ENCODE measurements at places on chromosomes 4 and X.

DNA sequence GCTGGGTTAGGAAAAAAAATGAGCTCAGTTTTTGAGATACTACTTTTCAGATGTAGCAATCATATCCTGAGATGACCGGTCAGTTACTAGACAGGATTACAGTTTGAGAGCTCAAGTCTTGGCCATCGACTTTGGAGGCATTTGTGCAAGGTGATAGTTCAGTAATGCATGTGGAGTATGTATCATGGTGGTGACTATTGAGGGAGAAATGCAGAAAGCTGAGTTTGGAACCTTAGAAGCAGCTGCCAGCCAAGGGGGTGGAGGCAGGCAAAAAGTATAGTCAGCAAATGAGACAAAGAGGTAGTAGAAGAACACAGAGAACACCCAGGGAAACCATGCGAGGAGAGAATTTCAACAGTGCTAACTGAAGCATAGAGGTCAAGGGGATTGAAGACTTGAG, 48.7 kb upstream of the SLC4A4 start:
- no peak for DNase-seq

- no peak for DNase-seq
These were observed 40.1 kb downstream of the UGT2B17 start for GRCh38 chr4:68535974-68536373.

GRCh38 chr4:40200875-40201801, 4.3 kb downstream of the RHOH start:
- DNase-seq: no peak

DNA sequence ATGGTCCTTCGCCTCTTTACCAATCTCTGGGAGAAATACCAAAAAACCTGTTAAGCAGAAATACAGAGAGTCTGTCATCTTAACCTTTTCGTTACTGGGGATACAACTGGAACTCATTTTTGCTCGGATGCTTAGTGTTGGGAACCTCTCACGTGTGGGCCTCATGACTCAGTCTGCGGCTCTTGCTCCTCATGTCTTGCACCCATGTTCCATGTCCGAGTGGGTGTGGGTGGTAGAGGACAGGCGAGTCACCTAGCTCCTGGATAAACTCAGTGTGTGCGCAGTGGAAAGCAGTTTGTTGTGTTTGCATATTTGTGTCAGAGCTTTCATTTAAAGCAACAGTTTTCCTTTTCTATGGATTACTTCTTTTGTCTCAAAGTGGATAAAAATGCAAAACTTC, 70.6 kb downstream of the TNIP2 start:
- DNase-seq: no peak

DNA sequence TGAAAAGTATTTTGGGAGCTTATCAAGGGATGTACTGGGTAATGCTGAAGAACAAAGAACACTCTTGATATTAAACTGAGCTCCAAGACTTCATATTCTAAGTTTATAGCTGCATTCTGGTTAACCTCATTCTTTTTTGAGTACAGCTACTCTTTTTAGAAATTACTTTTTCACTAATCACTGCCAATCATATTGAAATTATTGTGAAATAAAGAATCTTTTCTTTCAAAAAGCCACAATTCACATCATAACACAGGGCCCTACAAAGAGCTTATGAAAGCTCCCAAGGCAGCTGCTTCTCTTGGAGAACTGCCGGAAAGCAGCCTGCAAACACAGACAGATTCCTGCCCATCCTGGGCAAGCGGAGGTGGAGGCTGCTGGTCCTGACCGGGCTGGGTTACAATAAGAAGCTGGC, 121.4 kb downstream of the RNF150 start:
- DNase-seq: no peak

DNA sequence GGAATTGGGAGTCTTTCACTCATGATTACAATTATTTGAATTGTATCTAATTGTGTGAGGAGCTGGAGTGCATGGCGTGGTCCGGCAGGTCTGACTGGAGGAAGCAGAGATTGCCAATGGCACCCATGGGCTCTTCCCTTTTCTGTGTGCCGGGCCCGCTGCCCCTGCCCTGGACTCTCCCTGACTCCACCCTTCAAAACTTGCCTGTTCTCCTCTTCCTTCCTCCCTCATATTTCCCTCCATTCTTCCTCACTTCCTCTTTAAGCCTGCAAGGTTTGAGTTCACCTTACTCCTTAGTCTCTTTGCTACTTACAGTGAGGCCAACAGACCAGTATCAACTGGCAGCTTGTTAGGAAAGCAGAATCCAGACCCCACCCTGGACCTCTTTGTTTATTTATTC, 6.5 kb upstream of the STBD1 start:
- no peak for DNase-seq

- no peak for DNase-seq
These were observed 258.0 kb downstream of the COL25A1 start for GRCh38 chr4:109044431-109044830.

- no peak for DNase-seq
These were observed 12.0 kb downstream of the P2RY10 start for GRCh38 chrX:78957049-78957767.

GRCh38 chrX:139881572-139881971, 51.3 kb downstream of the ATP11C start:
- DNase-seq: no peak

DNA sequence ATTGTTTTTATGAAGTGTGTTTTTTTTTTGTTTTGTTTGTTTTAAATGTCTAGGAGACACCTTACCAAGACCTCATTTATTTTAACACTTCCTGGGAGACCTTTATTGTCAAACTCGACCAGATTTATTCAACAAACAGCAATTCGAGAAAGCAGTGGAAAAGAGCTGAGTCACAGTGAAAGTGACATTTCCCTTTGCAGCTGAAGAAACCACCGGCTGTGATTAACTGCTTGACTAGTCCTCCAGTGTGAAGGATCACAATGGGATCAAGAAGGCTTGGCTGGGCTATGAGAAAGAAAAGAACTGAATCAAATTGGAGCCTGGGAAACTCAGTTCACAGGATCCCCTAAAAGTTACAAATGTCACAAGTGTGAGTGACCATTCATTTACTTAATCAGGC, 11.9 kb upstream of the ADH7 start:
- DNase-seq: no peak

DNA sequence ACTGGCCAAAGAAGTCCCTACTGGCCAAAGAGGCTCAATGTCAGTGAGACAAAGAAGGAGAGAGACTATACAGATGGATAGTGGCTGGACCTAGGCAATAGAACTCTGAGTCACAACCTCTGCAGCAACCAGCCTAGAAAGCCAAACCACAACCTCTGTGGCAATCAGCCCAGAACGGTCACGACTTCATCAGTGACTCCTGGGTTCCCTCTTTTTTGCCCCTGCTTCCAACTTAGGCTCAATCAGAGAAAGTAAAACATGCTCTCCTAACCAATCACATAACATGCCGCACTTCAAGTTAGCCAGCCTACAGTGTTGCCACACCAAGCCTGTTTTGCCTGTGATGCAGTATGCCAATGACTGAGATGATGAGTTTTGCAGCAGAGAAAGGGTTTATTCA, 203.4 kb downstream of the ANAPC10 start:
- DNase-seq: no peak

GRCh38 chr4:85370400-85371032, 104.4 kb upstream of the ARHGAP24 start:
- no peak for DNase-seq

DNA sequence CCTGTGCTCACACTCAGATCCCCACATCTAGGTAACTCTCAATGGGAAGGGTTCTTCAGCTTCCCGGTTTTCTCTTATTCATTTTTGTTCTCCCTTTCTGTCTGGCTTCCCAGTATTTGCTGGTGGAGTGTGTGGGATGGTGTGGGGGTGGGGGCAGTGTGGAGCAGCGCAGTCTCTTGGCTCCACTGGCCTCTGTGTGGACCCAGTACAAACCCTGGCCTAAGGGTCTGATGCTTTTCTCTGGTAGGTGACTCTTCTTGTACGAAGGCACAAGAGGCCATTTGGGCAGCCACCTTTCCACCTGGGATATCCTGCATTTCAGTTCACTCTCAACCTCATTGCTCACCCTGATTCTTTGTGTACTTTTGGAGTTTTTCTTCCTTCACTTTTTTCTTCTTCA, 71.3 kb downstream of the NBDY start:
- no peak for DNase-seq

GRCh38 chrX:44183329-44183728, 160.1 kb downstream of the EFHC2 start:
- no peak for DNase-seq

DNA sequence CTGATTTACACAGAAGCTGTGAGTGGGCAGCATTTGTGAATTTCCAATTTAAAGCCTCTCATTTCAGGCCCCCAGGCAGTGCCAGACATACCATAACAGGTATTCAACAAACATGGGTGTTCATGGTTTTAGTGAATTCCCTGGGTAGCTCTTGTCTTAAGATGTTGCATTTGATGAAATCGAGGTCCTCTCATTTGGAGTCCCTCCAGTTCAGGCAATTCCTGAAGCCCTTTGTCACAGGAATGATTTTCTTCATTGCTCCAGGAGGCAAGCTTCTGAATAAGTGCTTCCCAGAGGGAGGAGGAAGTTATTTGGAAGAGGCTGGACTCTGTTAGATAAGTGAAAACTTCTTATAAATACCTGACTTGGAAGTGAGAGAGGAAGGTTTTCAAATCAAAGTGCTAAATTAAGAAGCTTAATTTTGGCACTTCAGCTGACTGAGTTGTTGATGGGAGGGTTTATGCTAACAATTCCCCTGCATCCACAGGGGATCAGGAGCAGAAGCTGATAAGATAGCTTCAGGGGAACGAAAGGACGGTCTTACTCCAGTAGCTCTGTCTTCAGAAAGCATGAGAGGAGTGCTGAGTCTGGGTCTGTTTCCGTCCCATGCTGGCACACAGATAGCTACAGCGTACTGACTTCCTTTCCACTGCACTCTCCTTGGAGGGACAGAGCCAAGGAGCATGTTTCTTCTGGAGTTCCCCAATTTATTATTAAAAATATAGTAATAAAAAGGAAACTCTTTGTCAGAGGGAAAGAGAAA, 543.1 kb downstream of the GBA3 start:
- no peak for DNase-seq

DNA sequence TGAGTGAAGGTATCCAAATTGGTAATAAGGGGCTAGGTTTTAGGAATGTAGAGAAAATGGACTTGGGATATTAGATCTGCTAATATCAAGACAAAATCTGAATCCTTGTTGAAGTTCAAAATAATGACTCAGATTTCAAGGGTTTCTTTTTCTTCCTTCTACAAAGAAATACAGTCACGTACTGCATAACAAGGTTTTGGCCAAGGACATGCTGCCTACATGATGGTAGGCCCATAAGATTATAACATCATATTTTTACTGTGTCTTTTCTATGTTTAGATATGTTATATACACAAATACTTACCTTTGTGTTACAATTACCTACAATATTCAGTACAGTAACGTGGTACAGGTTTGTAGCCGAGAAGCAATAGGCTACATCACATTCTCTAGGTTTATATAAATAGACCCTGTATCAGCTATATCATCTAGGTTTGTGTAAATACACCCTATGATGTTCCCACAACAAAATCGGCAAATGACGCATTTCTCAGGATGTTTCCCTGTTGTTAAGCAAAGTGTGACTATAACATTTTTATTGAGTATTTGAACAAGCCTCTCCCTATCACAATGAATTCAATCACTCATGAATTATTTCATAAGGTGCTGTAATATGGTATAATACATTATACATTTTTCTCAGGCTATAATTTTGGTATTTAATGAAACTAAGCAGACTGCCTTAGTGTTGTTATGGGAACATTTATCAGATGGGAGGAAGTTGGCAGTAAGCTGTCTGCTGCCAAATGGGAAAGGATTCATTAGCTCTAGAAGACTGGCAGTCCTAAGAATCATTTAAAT, 186.3 kb downstream of the PPP3CA start:
- DNase-seq: no peak

GRCh38 chrX:118324588-118324987, 21.3 kb upstream of the WDR44 start:
- DNase-seq: no peak

GRCh38 chrX:11431786-11432185, 138.6 kb downstream of the AMELX start:
- no peak for DNase-seq

- no peak for DNase-seq
These were observed 109.6 kb downstream of the MAML3 start for GRCh38 chr4:140044337-140044902.

DNA sequence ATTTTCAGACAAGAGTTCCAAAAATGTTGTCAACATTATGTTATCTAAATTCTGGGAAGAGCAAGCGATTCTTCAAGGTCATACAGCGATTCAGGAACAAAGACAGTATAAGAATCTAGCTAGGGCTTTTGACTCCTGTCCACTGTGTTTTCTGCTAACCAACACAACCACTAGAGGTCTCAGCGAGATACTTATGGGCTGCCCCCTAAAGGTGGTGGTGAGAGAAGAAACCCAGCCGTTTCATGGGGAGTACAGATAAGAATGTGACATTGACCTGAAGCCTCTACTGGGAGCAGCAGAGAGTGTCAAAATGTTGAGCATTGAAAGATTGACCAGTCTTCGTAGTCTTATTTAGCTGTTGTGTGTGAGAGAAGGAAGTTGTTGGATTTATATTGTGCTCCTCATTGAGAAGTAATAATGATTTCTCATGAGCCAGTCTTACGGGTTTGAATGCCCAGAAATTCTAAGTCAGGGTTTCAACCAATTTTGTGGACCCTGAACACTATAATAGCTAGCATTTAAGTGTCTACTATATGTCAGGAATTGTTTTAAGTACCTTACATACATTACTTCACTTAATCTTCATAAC, 168.3 kb downstream of the SPRY1 start:
- DNase-seq: peak; percentile 5

GRCh38 chr4:114725066-114725465, 126.5 kb downstream of the UGT8 start:
- DNase-seq: no peak

GRCh38 chr4:133555671-133556070, 406.6 kb downstream of the PCDH10 start:
- no peak for DNase-seq

- no peak for DNase-seq
These were observed 35.2 kb upstream of the CCNG2 start for GRCh38 chr4:77121736-77122240.

DNA sequence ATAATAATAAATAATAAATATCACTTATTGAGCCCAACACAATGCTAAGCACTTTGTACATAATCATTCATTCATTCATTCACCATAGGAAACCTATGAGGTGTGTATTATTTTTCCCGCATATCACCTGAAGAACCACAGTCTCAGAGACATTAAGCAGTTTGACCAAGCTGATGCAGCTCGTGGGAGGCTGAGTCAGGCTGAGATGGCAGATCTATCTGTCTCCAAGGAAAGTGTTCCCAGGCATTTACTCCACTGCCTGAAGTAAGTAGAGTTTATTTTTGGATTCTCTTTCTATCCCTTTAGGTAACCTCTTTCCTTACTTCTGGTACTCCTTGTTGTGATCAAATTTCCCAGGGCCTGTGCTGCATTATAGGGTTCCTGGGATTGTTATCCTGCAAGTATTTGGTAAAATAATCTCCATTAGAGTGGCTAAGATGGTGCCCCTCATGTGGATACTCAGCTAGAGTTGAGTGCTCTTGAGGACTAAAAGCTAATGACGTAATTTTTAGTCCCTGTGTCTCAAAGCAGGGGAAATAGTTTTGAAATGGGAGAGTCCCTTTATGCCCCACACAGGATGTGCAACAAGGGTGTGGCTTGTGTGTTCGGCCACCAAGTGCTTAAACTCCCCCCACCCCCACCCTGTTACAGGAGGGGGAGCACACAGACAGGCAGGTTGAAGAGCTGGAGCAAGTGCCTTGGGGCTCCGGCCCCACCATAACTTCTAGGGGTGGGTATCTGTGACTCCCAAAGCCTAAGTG, 467.0 kb downstream of the STIM2 start:
- DNase-seq: no peak

All from stimulated activated CD8-positive, alpha-beta memory T cell treated with anti-CD3 and anti-CD28 coated beads, Interleukin-15, amount 100 ng/mL, for 4 hours (primary cell).